Endothelial cell of umbilical vein (primary cell): ENCODE measurements at places on chromosomes 6 and 20. TPM values are rescaled to one million over a fixed set of nuclear protein-coding genes. Genes with fewer than 3 reads are reported as not detected.

- DNase-seq, result peak; percentile 79
These were observed 198.0 kb downstream of the RNF144B start for GRCh38 chr6:18585032-18585573.

DNA sequence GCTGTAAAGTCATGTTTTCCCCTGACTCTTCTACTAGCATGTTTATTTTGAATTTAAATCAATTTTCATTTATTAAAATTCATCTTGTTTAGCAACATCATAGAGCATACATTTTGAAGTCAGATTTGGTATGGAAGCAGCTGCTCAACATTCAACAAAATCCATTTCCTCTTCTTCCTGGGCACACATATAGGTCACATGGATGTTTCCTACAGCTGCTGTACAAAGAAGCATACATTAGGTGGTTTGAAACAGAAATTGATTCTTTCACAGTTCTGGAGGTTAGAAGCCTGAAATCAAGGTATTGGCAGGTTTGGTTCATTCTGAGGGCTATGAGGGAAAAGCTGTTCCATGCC is 495.2 kb downstream of the RFPL4B start:
- DNase-seq, result peak; percentile 68

SLPI gene
- not detected in 2 replicates for polyA plus RNA-seq

DNA sequence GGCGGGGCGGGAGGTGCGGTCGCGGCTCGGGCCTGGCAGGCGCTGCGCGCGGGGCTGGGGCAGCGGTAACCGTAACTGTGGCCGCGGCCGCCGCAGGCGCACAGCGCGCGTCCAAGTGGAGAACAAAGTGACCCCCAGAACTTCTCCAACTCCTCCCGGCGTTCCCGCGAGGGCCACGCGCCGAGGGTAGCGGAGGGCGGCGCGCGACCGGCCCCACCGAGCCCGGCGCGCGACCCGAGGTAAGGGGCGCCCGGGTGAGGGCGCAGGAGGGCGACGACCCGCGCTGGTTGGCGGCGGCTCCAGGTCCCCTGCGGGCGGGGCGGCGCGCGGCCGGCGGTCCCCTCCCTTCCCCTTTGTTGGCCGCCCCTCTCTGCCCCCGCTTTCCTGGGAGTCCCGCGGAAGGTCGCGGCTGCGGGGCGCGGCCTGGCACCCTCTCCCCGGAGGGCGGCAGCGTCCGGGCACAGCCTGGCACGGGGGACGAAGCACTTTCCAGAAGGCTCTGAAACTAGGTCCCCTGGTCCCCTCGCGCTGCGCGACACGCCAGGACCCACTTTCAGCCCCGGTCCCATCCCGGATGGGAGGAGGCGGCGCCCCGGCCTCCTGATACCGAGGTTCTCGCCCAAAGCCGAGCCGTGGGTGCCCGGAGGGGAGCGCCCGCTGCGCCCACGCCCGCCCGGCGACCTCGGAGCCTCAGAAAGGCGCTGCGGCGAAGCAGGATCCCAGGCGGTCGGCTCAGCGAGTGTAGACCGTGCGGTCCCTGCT is at the start of gene TIAM2:
TSS of gene TIAM2 (plus strand) at position 62 of the 762 bp plus-strand sequence. CDS start 133,909 bp downstream, outside the sequence.
- DNase-seq, result no peak

DNA sequence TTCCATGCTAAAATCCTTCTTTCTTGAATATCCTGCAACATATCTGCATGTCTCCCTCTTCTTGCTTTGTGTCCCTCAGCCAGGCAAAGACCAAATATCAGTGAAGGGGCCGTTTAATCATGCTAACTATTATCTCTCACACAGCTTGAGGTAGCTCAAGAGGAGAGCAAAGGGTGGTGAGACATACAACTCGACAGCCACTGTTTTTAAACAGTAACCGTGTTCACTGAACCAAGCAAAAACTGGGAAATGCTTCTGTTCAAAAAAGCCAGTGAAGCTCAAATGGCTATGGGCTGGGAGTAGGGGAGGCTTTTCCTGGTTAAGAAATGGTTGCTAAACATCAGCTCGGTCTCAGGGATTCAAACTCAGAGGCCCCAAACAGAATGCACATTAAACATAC is 83.4 kb downstream of the MAP7 start:
- no peak for DNase-seq

GRCh38 chr6:20455251-20455940 is 53.7 kb downstream of the E2F3 start:
- DNase-seq, result peak; percentile 79
